Lung (tissue), 17 donors: ENCODE measurements at places on chromosomes 5 and 9. TPM values are rescaled to one million over a fixed set of nuclear protein-coding genes. Genes with fewer than 3 reads are reported as not detected.

FBXL7 gene
- 9.6 TPM for total RNA-seq

PCDHB11 gene
- 9.6 TPM for total RNA-seq

DNA sequence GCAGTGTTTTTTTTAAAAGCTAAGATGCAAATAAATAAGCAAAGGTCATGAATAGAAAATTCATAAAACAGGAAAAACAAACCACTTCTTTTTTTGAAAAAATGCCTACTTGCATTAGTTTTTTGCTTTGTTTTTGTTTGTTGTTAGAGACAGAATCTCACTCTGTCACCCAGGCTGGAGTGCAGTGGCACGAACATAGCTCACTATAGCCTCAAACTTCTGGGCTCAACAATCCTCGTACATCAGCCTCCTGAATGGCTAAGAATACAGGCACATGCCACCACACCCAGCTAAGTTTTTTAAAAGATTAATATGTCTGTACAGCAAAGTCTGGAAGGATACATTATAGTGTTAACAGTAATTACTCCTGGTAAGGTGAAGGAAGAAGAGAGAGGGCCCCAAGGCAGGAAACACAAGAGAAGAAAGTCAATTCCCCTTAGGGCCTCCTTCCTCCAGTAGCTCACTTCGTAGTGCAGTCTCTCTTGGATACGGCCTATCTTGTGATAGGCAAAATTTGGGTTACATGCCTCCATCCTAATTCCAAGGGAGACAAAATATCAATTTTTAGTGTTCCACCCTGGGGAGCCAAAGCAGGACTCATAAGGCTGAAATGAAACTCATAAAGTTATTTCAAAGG lies 15.3 kb downstream of the FAM169A start:
- no peaks in the 10 kb centered on the region for H3K36me3 ChIP-seq
- no peak overlapping the region for H3K4me3 ChIP-seq
- no peak for DNase-seq

DNA sequence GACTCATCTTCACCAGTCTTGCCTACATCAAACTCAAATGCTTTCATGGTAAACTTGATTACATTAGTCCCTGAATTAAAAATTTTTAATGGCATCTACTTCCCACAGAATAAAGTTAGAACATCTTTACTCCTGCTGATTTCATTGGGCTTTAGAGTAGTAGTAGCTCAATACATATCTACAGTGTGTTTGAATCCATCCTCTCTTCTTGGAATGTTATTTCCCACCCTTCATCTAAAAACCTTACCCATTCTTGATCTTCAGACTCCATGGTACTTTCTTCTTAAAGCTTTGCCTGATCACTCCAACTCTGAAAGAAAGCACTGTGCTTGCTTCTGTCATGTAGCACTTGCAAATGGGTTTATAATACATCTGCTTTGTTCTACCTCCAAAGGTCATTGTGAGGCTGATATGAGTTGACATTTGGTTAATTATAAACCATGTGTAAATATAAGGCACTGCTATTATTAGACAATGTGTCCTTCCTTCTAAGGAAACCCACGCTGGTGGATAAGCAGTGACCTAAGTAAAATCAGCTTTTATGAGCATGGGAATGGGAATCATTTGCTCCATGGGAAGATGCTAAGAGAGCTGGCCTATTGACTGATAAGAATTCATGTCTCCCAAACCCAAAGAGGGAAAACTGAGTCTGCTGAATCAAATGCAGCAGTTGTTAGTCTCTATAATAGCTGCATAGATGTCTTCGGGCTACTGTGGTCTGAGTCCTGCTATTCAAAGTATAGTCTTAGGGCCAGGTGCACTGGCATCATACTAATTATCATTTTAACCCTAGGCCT lies 7.5 kb upstream of the PRLR start:
- no peaks in the 10 kb centered on the region for H3K36me3 ChIP-seq
- no peaks in the 10 kb centered on the region for H3K4me1 ChIP-seq
- no peak overlapping the region for H3K4me3 ChIP-seq
- peak; percentile 34 for DNase-seq

GRCh38 chr9:93071464-93071863 lies 13.0 kb downstream of the SUSD3 start:
- H3K4me3 ChIP-seq = no peak overlapping the region
- H3K4me1 ChIP-seq = no peaks in the 10 kb centered on the region
- H3K27me3 ChIP-seq = no peaks in the 10 kb centered on the region
- no peak for DNase-seq
- no peak overlapping the region for H3K27ac ChIP-seq
- no peaks in the 10 kb centered on the region for H3K36me3 ChIP-seq

DNA sequence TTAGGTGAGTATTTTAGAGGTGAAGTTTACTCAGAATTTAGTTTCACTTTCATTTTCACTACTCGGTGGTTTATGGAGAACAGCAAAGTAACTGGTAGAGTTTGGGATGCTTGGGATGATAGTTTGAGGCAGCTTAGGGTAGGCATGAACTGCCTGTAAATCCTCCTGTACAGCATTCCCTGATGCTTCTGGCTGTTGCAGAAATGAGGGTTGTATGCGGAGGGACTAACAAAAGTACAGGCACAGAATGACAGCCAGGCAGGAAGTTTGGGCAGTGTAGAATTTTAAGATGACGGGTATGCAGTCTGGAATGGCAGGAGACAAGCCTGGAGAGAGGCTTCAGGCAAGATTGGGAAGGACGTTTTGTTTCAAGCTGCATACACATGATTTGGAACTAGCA lies 48.0 kb upstream of the FAM120AOS start:
- no peaks in the 10 kb centered on the region for H3K27me3 ChIP-seq
- DNase-seq = no peak
- H3K27ac ChIP-seq = peak overlapping the region; percentile 33
- H3K4me1 ChIP-seq = peaks cover 4% of the 10 kb centered on the region
- H3K36me3 ChIP-seq = peaks cover 28% of the 10 kb centered on the region
- H3K4me3 ChIP-seq = no peak overlapping the region
